ENCODE measurements at places on chromosomes 7 and 10.

- peak; percentile 49 for DNase-seq
Observed at GRCh38 chr10:59177031-59177797, 771 bp downstream of the PHYHIPL start.

- DNase-seq = no peak
Observed at GRCh38 chr7:121119047-121119446, 130.5 kb downstream of the CPED1 start.

- DNase-seq = no peak
Observed at GRCh38 chr7:70582927-70583895, 548.7 kb upstream of the GALNT17 start.

GRCh38 chr10:46091080-46091827 is 45.2 kb upstream of the MSMB start:
- DNase-seq = no peak

GRCh38 chr7:72077786-72078185 is 334.4 kb downstream of the CALN1 start:
- no peak for DNase-seq
